Stomach (tissue), 19 donors: ENCODE measurements at places on chromosomes 2 and 18. TPM values are rescaled to one million over a fixed set of nuclear protein-coding genes. Genes with fewer than 3 reads are reported as not detected.

- DNase-seq: peak; percentile 23
Measured at GRCh38 chr2:137873536-137874244, 90.6 kb upstream of the HNMT start.

- DNase-seq: no peak
Measured at GRCh38 chr2:147037048-147037447, 807.8 kb upstream of the ACVR2A start.

- no peak for DNase-seq
Measured at GRCh38 chr2:191806396-191806795, 40.5 kb downstream of the CAVIN2 start.

DNA sequence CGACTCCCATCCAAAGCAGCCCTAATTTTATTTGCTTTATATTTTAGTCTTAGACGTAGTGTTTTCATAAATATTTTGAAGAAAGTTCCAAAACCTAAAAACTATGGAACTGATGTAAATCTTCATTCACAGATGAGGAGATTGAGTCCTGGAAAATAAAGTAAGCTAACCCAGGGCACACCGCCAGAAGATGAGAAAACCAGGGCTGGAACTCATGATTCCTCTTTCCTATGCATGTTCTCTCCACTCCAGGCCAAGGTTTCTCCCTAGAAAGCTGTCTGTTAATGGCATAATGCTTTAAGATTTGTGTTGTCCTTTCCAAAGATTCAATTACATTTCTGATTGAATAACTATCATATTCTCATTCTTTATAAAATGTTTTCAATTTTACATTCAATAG, 78.4 kb upstream of the ZC3H15 start:
- DNase-seq: no peak

DNA sequence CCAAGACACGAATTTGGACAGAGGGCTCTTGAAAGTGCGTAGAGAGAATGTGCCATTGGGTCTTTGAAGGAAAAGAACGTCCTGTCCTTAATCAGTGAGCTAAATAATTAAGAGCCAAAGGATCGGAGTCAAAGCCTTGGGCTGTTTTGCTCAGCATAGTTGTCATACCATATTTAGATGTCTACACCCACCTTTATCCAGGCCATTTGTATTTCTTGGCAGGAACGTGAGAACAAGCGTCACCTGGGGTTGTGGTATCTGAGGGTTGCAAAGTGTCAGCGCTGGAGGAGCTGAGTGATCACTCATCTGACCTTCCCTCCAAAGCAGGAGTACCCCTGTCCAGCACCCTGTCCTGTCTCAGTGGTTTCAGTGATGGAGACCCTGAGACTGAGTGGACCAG, 4.5 kb downstream of the LPIN1 start:
- no peak for DNase-seq

DNA sequence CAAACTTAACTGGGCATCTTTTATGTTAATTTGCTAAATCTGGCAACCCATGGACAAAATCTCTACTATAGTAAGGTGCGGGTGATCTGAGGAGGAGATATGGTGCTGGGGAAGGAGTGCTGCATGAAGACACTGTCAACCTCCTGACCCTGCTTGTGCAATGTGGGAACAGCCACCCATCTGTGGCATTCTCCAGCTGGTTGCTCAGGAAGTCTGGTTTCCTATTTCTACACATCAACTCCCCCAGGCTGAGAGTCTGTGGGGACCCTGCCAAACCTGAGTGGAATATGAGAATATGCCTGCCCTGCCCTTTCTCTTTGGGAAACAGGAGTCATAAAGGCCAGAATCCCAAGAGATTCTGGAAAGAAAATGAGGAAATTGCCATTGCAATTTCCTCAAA, 60.1 kb upstream of the PAX3 start:
- DNase-seq: no peak

- no peak for DNase-seq
Measured at GRCh38 chr18:11021477-11021876, 127.9 kb downstream of the PIEZO2 start.

FBXO11 gene
- 43.2 TPM for total RNA-seq

DNA sequence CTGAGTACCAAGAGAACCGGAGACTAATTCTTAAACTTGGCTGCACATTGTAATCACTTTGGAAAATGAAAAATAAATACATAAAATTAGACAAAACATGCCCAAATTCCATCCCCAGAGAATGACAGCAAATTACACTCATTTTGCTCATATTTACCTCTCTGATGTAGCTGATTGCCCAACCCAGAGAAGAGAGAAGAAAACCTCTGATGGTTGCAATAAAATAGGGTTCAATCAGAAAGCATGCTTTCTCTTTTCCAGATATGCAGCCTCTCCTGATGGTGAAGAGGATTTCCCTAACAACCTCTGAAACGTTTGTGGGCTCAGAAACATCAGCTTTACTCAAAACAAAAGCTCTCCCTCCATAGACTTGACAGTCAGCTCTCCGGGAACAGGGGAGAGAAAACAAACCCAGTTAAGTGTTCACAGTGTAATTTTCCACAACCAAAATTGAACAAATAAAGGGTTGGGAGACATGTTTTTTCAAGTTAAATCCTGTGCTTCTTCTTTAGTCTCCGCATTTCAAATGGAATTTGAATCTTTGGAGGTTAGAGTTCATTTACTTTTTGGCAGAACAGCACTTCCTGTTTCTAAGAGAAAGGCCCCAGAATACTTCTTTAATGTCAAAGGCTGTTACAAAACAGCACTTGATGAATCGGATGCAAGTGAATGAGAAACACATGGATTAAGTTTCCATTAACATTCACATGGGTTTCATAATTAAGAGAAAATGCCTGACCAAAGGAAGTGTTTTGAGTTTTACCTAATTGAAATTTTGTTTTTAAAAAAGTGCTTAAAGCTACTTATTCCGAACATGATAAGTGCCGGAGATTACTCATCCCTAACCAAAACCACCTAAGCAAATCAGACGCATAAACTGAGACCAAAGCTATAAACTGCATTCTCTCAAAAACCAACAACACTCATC, 570.1 kb upstream of the SYT4 start:
- DNase-seq: no peak

DNA sequence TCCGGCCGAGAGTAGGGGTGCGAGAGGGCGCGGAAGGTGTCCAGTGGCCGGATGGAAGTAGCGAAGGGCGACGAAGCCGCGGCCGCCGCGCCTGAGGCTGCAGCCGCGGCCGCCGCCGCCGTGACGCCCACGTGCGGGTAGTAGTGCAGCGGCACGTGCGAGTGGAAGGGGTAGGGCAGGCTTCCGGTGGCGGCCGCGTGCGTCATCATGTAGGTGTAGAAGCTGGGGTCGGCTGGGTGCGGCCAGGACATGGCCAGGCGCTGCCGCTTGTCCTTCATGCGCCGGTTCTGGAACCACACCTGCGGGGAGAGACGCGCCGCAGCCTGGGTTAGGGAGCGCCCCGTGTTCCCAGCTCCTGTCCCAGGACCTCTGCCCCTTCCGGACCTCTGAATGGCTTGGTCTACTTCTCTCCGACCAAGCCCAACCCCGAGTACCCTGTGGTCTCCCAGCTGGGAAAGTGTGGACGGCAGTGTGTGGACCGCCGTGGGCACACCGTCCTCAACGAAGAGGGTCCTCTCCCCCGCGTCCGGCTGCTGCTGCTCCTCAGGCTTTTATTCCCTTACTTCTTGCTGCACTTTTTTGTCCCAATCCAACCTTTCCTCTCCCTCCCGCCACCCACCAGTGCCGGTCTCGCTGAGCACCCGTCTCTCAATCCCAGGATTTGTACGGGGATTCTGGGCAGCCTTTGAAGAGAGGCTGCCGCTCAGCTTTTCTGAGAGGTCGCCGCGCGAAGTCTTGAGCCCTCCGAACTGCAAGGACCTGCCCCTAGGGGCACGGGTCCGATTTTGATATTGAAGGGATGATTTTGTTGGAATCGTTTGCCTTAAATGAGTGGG, 3.0 kb downstream of the EVX2 start:
- peak; percentile 63 for DNase-seq

- DNase-seq: no peak
Measured at GRCh38 chr2:233546101-233546500, 20.5 kb downstream of the USP40 start.

- no peak for DNase-seq
Measured at GRCh38 chr18:7349181-7349837, 118.4 kb downstream of the LRRC30 start.

ACAA2 gene
- total RNA-seq: 122 TPM

TMEM247 gene
- total RNA-seq: not detected

GRCh38 chr2:189191766-189192165, 12.2 kb upstream of the COL5A2 start:
- no peak for DNase-seq

DIPK1C gene
- 1.8 TPM for total RNA-seq

- DNase-seq: no peak
Measured at GRCh38 chr18:78890388-78890787, 89.2 kb upstream of the SALL3 start.

- DNase-seq: peak; percentile 92
Measured at GRCh38 chr2:28736034-28736433, 15.6 kb upstream of the PPP1CB start.

DNA sequence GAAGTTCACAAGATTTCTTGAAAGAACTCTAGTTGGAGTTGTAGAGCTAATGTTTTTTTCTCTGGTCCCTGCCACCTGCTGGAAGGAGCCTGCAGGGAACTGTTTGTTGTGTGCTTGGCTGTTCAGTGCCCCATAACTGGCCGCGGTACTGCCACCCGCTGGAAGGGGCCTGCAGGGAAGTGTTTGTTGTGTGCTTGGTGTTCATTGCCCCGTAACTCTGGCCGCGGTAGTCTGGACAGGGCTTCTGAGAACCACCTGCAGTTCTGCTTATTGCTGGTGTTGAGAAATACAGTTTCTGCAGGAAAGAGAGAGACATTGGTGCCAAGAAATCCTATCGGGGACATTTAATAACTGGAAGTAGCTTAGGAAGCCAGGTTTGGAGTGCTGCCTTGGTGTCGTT, 58.1 kb downstream of the AGAP1 start:
- DNase-seq: peak; percentile 86

CYP27C1 gene
- total RNA-seq: not detected

DNA sequence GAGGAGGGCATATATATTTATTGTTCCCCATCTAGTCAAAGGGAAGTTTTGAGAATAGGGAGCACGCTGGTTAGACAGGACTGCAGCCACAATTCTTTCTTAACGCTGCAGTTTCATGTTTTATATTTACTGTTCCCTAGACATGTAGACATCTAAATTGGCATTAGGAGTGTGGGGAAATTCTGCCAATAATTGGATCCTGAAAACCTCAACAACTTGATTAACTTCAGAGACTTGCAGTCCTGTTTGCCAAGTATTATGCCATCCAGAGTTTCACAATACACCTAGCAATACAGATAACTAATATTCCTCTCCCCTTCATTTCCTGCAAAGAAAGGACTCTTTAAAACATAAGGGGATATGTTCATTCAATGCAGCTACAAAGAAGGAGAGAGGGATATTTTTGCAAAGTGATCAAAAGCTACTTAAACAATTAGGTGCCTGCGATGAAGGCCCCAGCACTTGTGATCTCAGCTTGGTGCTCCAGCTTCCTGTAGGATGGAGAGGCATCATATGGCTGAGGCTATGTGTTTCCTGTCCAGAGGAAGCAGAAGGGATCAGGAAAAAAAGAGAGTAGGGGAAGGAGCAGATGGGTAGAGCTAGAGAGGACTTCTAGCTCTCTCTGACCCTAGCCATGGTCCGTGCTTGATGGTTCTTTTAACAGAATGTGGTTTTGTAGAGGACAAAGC, 264.4 kb downstream of the MTX2 start:
- no peak for DNase-seq

GRCh38 chr2:3488061-3488531, 31.2 kb downstream of the ADI1 start:
- no peak for DNase-seq

- no peak for DNase-seq
Measured at GRCh38 chr18:2958819-2959298, 54.1 kb downstream of the LPIN2 start.

GRCh38 chr2:237383991-237384671, 29.8 kb downstream of the COL6A3 start:
- DNase-seq: no peak

DNA sequence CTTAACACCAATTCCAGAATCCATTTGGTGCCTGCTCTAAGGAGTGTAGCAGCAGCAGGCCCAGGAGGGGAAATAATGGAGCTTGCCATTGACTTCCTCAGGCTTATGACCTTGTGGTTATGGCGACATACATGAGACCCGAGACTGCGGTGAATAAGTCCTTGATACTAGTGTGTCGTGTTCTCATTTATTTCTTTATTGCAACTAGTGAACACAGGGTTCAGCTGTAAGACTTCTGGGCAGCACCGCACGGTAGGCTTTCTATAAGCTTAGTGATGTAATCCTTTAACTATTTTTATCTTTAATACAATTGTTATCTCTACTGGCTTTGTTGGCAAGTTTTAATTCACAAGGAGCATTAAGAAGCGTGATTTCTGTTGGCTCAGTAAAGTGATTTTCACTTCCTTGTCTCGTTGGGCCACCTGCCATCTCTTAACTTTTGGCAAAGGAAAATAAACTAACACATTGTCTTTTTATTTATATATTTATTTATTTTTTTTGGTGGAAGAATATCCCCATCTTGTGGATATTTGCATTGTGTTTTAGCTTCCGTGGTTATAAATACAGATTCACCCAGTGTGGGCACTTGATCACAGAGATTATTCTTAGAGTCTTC, 139.8 kb downstream of the LTBP1 start:
- DNase-seq: peak; percentile 41

DNA sequence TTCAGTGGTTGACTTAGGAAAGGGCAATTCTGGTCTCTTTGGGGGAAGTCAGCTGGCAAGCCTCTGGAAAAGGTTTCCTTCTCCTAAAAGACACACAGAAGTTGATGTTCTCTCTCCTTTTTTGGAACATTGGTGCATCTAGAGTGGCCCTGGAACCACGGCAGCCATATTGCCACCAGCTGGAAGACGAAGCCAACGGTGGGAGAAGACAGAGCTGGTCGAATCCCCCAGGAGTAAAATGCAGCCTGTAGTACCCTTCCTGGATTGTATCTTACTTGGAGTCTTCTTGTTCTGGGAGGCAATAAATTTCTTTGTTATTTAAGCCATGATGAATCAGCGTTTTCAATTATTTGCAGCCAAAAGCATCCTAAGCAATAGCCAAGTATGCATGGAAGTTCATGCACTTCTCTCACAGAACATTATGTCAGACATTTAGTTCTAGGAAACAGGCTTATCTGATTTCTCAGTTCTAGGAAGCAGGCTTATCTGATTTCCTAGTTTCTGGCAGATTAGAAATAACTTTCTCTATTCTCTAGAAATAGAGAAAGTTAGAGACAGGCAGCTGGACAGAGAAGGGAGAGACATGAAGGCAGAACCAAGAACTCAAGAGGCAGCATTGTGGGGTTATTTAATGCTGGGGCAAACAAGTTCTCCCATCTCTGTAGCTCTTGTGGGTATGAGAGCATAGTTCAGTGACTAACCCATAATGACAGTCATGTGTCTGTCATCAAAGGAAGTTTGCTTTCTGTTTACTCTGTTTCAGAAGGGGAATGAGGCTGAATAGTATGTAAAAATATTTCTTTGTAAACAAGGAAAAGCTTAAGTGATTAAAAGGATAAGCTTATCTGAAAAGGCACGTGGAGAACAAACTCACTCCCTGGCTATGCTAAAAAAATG, 40.5 kb upstream of the NABP1 start:
- peak; percentile 30 for DNase-seq

- no peak for DNase-seq
Measured at GRCh38 chr2:95040426-95040825, 14.9 kb downstream of the MAL start.
